ENCODE measurements at places on chromosomes 6 and 20.

DNA sequence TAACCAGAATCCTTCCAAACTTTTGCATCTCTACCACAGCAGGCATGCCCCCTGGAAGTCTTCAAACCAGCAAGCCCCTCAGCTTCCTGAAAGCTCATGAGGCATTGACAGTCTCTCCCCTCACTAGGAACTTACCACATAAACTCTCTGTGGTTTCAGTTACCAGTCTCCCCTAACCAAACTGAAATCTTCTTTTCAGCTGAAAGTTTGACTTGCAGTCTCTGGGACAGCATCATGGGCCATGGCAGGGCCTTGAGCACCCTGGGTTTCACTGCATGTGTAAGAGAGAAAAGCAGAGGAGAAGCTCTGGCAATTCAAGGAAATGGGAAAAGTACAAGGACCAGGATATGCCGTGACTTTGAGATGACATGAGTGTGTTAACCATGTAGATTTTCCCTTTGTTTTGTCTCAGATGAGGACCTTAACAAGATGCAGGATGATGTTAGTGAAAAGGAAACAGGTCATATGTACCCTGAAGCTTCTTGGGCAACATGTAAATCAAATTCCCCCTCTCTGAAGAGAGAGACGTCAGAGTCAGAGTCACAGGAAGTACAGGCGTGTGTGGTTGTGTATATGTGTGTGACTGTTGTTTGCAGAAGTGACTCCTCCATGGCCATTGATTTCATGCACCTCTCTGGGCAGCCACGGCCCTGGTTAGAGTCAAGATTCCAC is 106.3 kb downstream of the TNFRSF21 start:
- DNase-seq: peak; percentile 34

- no peak for DNase-seq
Measured at GRCh38 chr20:20699144-20699543, 13.3 kb downstream of the RALGAPA2 start.

- no peak for DNase-seq
Measured at GRCh38 chr20:50029697-50030461, 47.1 kb downstream of the SNAI1 start.

GRCh38 chr6:26032340-26033084 is 54.7 kb upstream of the HFE start:
- no peak for DNase-seq
